NCI-H446 treated with DMSO at 0.1 percent for 48 hours (cell line): ENCODE measurements at places on chromosomes 7 and 10.

- DNase-seq = no peak
Measured at GRCh38 chr7:41977151-41977651, 259.8 kb downstream of the GLI3 start.

DNA sequence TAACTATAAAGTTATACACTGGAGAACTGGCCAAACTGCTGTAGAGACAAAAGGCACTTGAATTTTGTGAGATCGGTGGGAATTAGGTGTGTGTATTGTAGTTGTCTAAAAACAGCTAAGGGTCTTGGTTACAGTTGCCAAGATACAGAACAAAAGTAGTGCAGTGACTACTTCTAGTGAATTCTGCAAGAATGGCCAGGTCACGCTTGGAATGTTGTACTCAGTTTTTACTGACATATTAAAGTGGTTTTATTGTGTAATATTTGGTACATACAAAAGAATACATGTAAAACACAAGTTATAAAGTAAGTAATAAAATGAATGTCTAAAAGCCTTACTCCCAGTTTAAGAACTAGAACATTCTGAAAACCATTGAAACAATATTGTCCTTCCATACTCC, 42.4 kb downstream of the PRPF18 start:
- DNase-seq = no peak

DNA sequence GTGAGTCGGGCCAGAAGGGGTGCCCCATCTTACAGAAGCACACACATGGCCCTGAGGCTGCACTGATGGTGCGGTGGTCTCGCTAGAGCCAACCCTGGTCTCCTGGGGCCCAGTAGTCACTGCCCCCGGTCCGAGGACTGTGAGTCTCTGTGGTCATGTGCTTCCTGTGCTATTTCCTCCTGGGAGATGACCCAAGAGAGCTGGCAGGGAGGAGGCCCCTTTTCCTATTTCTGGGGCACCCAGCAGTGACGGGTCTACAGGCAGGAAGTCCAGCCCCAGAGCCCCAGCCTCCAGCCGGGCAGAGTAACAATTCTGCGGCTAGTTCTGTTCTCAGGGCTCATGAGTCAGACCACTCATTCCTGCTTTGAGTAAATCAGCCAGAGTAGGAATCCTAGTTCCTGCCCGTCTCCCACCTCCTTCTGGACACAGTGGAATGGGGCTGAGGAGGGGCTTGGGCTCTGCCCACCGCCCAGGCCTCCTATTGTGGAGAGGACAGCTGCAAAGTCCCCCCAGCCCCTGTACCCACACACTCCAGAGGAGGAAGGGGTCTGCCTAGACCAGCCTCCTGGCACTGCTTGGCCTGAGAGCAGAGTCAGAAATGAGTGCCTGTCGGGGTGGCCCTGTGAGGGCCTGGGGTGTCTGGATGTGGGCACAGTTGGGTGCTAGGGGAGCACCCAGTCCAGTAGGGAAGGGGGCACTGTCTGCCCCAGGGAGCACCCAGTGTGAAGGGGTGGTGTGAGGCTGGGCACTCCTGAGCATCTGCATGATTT, 80.5 kb upstream of the PPIF start:
- DNase-seq = no peak

DNA sequence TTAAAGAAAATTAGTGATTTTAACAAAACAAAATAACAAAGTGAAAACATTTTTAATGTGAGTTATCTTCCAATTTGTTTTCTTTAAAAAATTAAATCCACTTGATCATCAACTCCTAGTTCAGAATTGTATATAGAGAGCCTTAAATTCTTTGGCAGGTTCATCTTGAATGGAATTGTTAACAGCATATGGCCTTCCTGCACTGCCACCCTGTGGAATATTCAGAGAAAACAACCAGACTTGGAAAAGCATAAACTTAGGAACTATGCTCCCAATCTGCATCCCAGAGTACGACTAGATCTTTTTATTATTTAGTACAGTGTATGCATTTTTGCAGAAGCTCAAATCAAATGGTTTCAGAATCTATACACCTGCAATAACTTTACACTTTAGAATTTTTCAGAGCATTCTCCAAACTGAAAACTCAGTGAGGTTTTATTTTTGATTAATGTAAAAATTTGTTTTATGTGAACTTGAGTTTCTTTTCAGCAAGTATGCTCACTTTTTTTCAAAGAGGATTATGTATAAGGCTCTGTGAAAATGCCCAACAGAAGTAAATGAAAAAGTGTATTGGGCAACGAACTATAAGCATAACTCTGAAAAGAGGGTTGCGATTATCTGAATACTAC, 44.9 kb upstream of the ANK3 start:
- DNase-seq = peak; percentile 38

DNA sequence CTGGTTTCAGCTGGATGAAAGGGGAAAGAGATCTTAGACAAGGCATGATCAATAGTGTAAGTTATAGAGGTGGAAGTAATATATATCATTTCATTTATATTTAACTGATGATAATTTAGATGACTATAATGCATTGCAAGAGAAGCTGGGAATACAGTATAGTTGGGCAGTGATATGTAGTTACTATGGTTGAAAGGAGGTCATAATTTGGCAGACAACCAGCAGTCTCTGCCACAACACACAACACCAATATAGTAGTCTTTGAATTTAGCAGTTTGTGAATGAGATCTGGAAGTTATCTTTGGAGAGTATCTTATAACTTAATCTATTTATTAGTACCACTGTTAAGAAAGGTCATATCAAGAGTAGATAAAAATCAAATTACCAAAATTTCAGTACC, 39.9 kb downstream of the TAX1BP1 start:
- no peak for DNase-seq

DNA sequence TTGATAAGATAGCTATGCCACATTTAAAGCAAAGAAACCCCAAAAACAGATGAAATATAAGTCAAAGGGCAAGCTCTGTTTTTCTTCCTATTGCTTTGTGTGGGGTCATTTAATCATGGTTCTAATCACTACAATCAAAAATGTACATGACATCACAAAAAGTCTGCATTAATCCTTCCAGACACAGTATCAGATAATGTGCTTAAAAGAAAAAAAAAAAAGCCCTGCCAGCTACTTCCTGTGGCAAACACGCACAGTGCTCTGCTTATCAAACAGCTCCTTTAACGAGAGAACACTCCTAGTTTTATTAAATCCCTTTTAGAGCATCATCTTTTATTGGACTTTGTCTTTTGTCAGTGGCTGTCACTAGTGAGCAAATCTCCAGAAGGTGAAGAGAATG, 1005.8 kb downstream of the GATA3 start:
- DNase-seq = no peak

DNA sequence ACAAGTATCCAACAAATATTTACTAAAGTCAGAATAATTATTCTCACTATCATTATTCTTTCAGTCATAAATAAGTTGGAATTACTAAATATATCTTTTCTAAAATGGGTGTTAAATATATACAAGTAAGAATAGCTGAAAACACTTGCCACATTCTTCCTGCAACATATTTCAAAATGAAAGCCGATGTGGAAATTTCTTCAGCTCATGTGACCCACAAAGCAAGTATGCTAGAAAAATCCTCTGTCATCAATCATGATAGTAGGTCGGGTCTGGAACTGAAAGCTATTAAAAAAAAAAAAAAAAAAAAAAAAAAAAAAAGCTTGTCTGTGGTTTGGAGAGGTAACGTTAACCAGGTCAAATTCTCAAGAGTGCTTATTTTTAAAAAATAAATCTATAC, 344.7 kb downstream of the NEBL start:
- no peak for DNase-seq

- no peak for DNase-seq
Measured at GRCh38 chr10:122448600-122448999, 5.9 kb upstream of the ARMS2 start.

DNA sequence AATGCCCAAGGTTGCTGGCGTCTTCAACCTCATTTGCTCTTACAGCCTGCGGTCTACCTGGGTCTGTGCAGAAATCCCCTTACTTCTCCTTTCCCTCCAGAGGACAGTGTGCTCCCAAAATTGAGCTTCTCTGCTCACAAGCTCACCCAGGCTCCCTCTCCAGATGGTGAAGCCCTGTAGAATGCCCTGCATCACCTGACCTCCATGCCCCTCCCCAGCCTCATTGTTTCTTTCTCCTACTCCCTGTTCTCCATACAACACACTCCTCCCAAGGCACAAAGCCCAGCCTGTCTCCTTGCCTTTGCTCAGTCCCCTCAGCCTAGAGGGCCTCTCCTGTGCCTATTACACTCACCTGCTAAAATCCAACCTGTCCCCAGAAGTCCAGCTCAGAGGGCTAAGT, 3.5 kb downstream of the CRHR2 start:
- DNase-seq = no peak

DNA sequence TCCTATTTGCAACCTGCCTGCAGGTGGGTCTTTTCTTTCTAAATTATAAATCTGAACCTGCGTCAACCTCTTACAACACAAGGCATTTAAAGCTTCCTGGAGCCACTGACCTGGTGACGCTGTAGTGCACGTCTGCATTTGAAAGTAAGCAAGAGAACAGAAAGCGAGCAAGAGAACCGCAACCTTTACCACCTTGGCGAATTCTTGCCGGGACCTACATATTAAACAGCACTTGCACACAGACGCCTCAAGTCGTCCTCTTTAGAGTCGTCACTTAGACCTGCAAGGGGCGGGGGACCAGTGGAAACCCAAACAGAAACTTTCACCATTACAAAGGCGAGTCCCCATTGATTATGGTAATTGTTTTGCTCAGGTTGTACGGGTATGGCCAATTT, 9.5 kb downstream of the GLI3 start:
- DNase-seq = no peak

DNA sequence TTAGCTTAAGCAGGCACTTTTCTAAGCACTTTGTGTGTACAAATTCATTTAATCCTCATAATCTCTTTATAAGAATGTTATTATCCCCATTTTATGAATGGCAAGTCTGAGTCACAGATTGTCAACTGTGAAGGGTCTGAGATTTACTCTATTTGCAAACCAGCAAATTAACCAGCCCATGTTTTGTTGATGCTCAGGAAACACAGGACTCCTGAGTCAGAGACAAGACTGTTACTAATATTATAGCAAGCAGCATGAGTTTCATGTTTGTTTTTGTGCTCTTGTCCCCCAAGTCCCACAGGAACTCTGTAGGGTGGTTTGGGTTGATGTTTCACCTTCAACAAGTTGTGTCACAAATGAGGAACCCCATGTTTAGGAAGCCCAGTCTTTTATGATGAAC, 182.0 kb upstream of the PPP1R3A start:
- no peak for DNase-seq

DNA sequence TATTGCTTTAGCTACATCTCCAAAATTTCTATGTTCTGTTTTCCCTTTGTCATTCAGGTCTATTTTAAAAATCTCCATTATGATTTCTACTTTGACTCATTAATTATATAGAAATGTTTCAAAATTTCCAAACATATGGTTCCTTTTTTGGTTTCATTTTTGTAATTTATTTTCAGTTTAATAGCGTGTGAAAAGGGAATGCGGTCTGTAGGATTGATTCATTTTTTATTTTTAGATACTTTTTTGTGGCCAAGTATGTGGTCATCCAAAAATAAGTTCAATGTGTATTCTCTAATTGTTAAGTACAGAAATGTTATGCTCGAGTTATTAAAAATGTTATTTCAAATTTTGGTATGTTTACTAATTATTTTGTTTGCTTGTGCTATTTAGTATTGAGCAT, 72.5 kb upstream of the ANKRD1 start:
- DNase-seq = no peak

DNA sequence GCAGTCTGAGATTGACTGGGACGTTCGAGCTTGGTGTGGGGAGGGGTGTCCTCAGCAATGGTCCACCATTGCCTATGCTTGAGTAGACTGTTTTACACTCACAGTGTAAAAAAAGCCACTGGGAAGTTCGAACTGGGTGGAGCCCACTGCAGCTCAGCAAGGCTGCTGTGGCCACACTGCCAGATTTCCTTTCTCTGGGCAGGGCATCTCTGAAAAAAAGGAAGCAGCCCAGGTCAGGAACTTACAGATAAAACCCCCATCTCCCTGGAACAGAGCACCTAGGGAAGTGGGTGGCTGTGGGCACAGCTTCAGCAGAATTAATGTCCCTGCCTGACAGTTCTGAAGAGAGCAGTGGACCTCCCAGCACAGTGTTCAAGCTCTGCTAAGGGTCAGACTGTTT, 80.3 kb downstream of the BICC1 start:
- no peak for DNase-seq

DNA sequence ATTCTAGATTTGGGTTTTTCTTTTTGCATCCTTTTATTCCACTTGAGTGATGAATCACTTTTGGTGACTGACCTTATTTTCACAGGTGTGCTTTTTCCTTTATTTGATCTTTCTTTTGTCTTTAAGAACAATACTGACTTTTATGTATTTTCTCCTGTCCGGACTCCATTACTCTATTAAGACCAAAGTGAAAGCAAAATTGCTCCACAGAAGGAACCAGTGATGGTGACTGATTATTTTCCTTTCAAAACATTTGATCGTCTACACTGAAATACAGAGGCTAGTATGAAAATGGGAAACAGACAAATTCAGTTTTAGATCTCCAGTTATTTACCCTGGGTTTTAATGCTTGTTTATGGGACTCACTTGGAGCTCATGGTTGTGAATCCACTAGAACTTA, 15.5 kb downstream of the EXOC4 start:
- no peak for DNase-seq

GRCh38 chr10:24128066-24128730, 80.7 kb upstream of the KIAA1217 start:
- no peak for DNase-seq

DNA sequence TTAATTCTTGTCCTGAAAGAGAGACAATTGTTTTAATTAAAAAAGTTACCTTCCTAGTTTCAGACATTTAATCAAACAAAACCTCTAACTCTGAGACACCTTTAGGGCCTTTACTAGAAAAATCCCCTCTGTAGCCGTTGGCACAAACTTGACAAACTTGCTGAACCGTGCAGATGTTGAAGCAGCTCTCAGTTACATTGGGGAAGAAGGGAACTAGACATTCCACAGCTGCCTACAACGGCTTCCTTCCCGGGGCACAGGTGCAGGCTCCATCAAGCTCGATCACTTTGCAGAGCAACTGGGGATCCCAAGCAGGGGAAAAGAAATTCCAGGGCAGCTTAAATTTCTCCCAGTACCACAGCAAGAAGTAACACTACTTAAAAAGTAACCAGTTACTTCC, 141.3 kb downstream of the SKAP2 start:
- no peak for DNase-seq

GRCh38 chr7:11297126-11297625, 323.5 kb downstream of the PHF14 start:
- DNase-seq = no peak

GRCh38 chr10:96978621-96979154, 146.6 kb downstream of the LCOR start:
- DNase-seq = no peak

DNA sequence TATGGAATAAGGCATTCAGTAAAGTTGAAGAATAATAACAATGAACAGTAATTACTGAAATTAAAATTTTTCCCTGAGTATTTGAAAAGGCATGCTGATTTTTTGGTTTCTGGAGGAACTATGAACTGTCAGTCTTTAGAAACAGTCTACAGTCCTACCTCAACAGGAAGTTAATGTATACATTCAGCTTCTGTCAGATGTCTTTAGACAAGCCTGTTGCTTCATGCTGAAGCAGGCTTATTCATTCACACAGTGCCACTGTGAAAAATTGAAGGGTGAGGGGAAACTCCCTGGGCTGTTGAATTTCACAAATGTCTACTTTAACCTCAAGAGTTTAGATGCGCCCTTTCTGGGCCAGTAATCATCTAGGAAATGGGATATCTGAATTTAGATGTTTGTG, 3.5 kb downstream of the NRF1 start:
- DNase-seq = no peak
